Stimulated activated CD4-positive, alpha-beta T cell treated with anti-CD3 and anti-CD28 coated beads, Interleukin-1b, Interleukin-23, amount 100 ng/mL, for 1 hour (primary cell): ENCODE measurements at places on chromosomes 3 and 15.

- no peak for DNase-seq
Observed at GRCh38 chr3:171743327-171744157, 66.7 kb downstream of the PLD1 start.

DNA sequence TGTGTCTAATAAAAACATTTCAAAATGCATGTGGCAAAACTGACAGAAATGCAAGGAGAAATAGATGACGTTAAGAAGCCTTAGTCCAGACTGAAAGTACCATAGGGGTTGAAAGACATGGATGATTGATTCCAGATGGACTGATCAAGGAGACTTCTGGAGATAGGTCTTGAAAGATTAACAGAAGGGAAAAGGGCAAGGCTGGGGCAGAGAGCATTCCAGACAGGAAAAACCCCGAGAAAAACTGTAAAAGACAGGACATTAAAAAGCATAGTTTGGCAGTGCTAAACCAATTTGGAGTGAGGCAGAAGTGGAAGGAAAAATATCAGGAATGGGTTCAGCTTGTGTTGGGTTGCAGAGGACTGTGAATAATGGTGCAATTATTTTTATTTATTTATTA is 375.2 kb upstream of the SGO1 start:
- DNase-seq, result no peak

DNA sequence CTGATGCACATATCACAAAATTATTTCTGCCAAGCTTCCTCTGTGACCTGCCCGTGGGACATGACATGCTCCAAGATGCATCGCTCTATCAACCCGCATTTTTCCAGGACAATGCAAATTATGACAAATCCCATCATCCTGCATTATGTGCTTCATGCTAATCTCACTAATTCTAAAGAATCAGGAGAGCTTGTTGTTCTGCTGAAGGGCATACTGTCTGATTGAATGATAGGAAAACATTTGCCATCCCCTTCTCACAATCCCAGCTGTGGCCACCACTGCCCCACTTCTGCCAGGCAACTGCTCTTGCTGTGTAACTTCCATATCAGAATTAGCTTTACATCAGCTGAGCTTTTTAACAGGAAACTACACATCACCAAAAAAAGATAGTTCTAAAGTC is 203.5 kb upstream of the NANOGP8 start:
- no peak for DNase-seq

DNA sequence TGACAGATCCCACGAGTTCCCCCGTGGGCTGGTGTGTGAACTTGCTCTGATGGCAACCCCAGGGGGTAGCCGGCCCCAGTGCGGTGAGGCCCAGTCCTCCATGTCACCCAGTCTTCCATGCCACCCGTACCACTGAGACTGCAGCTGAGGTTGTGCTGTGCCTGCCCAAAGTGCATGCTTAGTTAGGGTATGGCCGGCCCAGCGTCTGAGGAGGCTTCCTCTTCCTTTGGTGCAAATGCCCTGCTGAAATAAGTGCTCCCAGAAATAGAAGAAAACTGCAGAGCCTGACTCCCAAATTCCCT is 31.5 kb downstream of the MGLL start:
- DNase-seq, result no peak

- no peak for DNase-seq
Observed at GRCh38 chr15:44099671-44100070, 95.4 kb downstream of the FRMD5 start.

DNA sequence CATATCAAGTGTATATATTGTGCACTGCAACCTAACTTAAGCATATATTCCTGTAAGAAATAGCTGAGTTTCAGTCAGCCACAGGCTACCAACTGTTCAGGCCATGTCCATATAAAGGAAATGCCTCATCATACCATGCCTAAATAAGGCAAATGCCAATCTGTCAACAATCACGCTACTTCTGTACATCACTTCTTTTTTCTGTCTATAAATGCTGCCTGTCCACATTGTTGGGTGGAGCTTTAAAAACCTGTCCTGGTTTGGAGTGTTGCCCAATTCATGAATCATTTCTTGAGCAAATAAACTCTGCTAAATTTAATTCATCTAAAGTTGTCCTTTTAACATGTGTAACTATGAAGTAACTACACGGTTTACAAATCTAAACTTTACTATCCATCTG is 1091.9 kb downstream of the NSUN3 start:
- no peak for DNase-seq

DNA sequence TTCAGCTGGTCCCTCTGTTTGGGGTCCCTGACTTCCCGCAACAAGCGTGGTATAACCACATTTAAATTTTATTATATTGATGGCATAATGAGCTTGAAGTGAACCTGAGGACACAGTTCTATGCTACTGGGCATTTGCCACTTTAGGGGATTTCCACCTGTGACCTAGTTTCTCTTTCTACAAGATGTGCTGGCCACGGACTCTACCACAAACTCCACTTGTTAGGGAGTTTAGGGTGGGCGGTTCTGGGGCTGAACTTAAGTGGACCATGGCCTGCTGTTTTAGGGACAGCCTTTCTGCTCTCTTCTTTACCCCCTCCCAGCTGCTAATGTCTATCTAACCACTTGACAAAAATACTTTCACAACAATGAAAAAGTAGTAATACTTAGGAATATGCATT is 1199.1 kb downstream of the SI start:
- no peak for DNase-seq

- DNase-seq, result no peak
Observed at GRCh38 chr3:99355465-99355864, 282.9 kb upstream of the COL8A1 start.

- DNase-seq, result no peak
Observed at GRCh38 chr15:58724466-58724865, 25.0 kb downstream of the ADAM10 start.

GRCh38 chr3:195040094-195040493 is 230.9 kb downstream of the XXYLT1 start:
- no peak for DNase-seq

GRCh38 chr15:66803182-66803729 is 101.2 kb downstream of the SMAD6 start:
- DNase-seq, result no peak
